ENCODE measurements at places on chromosomes 7 and 10. TPM values are rescaled to one million over a fixed set of nuclear protein-coding genes. Genes with fewer than 3 reads are reported as not detected.

Gene IFIT3
- 24.3 TPM for total RNA-seq

Gene SMKR1
- not detected for total RNA-seq

Gene OPN4
- total RNA-seq = 0.59 TPM

Gene OR2A7
- 1.2 TPM for total RNA-seq

Gene CNPY1
- 0.30 TPM for total RNA-seq

Gene NACAD
- 6.9 TPM for total RNA-seq

Gene FGL2
- total RNA-seq = 150 TPM

Gene SLC13A4
- not detected for total RNA-seq

Gene NUTM2D
- total RNA-seq = 4.4 TPM

Gene SPDYE2
- total RNA-seq = not detected

Gene ABCB1
- total RNA-seq = 22.9 TPM

Gene EN2
- total RNA-seq = not detected

Gene CUBN
- total RNA-seq = 38.9 TPM

Gene IDI2
- not detected for total RNA-seq

Gene HYAL4
- not detected for total RNA-seq

Gene VENTX
- total RNA-seq = 2.5 TPM

Gene OR6B1
- not detected for total RNA-seq

Gene TBX20
- not detected for total RNA-seq

Gene HEPACAM2
- not detected for total RNA-seq

Gene LBX1
- not detected for total RNA-seq

Gene KCNIP2
- total RNA-seq = 22.0 TPM

Gene STOX1
- 3.0 TPM for total RNA-seq

Gene ZNF32
- total RNA-seq = 52.0 TPM

Gene AASS
- 141 TPM for total RNA-seq
